Endothelial cell (in vitro differentiated cells): ENCODE measurements at places on chromosomes 5 and 9.
A peak's percentile ranks its signal among the peaks of the same experiment; 100 is the strongest.

DNA sequence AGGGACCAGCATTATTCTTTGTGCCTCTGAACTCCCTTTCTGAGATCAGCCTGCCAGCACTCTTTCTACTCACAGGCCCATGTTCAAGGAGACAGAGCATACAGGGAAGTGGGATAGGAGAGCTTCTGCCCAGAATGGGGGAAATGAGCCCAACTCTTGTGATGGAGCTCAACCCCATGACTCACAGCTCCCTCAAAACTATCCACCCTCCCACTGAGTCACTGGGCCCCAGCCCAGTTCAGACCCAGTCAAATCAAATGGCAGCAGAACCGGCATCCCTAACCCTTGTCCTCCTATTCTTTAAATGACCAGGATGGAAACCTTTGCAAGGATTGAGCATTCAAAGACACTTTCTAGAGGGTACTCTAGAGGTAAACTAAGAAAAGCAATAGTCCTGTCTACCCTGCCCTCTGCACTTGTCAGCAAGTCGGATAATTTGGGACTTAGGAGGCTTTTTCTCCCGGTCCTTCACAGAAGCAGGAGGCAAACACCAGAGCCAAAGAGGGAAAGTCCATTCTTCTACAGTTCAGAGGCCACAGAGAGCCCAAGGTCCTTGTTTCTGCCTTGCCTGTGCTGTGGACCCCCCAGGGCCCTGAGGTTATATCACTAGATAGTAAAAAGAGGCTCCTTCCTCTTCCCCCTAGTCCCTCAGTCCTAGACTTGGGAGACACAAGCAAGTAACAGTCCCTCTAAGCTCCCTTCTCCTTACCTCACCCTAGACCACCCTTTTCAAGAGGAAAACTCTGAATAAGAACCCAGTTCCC is 3.2 kb downstream of the ATOSB start:
- DNase-seq, result no peak

DNA sequence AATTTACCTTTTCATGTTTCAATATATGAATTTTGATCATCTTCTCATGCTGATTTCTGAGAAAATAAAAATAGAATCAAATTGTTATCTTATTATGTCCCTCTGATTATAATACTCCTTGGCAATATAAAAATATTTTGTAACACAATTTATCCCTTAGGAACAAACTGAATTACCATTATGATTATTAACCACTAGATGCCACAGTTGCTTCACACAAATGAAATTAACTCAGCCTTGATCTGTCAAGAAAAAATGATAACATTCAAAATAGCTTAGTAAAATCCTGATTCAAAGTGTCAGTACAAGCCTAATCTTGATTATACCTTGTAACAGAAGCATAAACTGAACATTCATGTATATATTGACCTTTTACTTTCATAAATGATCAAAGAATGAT is 4.8 kb upstream of the CHSY3 start:
- no peak for DNase-seq

GRCh38 chr9:81824802-81825730 is 103.2 kb upstream of the SPATA31D4 start:
- no peak for DNase-seq

- no peak for DNase-seq
Measured at GRCh38 chr5:61758711-61759110, 426.7 kb downstream of the ZSWIM6 start.

- peak; percentile 76 for DNase-seq
Measured at GRCh38 chr9:121651295-121652020, at the start of gene DAB2IP. TSS of gene DAB2IP (plus strand) at chr9:121651634. CDS start at chr9:121651776, 142 bp downstream.

GRCh38 chr9:83526211-83526610 is 12.0 kb downstream of the FRMD3 start:
- no peak for DNase-seq

GRCh38 chr5:106796081-106796480 is 874.7 kb downstream of the EFNA5 start:
- no peak for DNase-seq
